ENCODE measurements at places on chromosomes 5 and 9.

- no peak for DNase-seq
These were observed 18.7 kb downstream of the GIN1 start for GRCh38 chr5:103101079-103101750.

DNA sequence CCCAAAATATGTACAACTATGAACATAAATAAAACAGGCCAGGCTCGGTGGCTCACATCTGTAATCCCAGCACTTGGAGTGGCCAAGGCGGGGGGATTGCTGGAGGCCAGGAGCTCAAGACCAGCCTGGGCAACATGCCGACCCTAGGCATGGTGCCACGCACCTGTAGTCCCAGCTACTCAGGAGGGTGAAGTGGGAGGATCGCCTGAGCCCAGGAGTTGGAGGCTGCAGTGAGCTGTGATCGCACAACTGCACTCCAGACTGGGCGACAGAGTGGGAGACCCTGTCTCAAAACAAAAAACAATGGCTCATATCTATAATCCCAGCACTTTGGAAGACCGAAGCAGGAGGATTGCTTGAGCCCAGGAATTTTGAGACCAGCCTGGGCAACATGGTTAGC lies 1.5 kb downstream of the HAUS6 start:
- no peak for DNase-seq

DNA sequence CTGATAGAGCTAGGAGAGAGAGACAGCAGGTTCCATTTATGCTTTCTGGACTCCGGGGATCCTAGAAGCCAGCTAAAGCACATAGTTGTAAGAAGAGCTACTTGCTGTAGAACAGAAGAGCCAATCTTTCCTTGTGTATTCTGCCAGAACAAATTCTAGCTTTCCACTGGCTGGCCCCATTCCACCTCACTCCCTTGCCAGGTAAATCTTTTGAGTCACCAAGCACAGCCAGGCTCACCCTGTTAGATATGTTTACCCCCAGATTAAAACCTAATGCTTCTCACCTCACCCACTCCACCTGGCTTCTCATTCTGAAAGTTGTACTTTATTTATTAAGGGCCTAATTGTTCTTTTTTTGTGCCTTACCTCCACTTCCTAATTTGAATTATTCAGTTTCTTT lies 48.9 kb upstream of the CHD1 start:
- no peak for DNase-seq

DNA sequence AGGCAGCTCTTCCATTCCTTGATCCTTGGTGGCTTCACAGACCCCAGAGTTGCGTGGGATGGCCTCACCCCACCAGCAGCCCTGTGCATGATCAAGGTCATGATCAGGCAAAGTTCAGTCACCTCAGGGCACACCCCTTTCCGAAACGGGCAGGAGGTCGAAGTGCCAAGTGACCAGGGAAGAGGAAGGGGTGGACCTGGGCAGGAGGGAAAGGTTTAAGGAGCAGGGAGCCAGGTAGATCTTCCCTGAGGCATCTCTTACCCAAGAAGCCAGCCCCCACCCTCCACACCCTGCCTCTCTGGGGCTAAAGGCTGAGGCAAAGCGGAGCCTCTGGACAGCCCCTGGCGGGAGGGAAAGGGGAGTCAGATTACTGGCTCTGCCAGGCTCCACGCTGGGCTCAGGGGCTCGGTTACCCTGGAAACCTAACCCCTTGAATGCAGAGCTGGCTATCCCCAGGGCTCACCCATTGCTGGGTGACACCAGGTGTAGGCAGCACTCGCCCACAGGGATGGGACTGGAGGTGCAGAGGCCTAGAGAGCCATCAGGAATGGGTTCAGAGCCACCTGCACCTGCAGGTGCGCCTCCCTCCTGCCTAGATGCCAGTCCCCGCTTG lies 3.6 kb downstream of the MGAT4B start:
- no peak for DNase-seq

DNA sequence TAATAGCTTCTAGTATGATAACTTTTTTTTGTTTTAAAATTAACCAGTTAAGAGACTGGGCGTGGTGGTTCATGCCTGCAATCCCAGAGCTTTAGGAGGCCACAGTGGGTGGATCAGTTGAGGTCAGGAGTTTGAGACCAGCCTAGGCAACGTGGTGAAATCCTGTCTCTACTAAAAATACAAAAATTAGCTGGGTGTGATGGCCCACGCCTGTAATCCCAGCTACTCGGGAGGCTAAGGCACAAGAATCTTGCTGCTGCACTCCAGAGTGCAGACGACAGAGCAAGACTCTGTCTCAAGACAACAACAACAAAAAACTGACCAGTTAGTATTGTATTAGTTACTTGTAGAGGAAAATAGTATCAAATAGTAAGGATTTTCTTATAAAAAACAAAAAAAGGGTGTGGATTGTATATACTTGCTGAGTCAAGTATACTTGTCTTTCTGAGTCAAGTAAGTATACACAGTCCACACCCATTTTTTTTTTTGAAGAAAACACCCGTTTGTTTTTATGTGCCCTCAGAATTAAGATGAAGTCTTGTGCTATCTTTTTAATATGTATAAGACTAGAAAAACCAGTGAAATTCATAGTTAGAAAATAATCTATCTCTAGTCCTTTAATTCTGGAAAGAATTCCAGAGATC lies 25.3 kb downstream of the UBAP1 start:
- DNase-seq = no peak

GRCh38 chr5:31952067-31952466 lies 222.1 kb downstream of the GOLPH3 start:
- no peak for DNase-seq

- peak; percentile 58 for DNase-seq
These were observed 427 bp downstream of the SERINC5 start for GRCh38 chr5:80255431-80255810.

DNA sequence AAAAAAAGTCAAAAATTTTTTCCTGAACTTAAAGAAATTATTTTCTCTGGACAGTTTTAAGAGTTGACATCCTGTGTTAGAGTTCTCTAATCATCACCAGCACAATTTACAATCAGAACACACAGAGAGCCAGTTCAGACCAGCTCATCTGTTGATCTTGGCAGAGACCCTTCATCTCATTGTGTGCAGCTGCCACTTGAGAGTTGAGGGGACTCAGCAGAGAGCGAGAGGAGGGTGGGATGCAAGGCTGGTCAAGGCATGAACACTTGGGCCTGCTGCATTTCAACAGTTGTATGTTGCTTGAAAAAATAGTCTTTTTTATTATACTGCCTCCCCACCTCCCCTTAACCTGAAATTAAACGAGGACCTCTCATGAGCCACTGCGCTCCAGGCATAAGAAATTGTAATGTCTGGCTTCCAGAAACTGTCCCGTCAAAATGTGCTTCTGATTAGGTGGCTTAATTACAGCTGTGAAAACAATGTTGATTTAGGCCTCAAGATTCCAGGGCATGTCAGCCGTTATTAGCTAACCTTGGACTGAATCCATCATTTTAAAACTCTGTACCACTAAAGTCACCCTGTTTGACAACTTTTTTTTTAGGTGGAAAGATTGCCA lies 383.6 kb downstream of the CCDC171 start:
- no peak for DNase-seq

DNA sequence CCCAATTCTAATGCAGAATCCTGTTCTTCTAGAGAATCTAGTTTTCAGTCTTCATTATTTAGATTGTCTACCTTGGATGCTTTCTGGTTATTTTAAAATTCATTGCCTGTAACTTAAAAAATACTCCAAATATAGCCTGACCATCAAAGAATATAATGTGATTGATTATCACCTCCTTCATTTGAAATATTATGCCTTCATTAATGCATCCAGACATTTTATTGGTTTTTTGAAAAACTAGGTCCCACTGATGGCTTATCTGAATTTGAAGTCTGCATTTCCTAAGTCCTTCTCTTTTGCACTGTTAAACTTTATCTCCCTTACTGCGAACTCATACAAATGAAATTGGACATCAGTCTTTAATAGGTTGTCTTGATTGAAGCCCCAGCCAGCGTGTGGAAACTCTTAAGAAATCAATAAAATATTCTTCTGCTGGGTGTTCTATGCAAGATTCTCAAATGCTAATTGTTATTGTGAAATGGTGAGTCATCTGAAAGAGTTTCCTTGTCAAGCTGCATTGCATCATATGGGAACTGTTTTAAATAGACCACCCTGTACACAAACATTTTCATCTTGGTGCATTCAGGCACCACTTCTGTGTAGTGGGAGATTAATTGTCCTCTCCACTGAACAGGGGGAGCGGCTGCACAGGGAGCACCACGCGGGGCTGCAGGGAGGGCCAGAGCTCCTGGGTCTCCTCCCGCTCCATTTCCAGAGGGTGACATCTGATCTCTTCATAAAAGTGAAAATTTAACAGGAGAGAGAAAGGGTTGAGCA lies 92.3 kb upstream of the FANCC start:
- DNase-seq = no peak

- no peak for DNase-seq
These were observed 33.7 kb upstream of the PWWP2A start for GRCh38 chr5:160152901-160153300.

DNA sequence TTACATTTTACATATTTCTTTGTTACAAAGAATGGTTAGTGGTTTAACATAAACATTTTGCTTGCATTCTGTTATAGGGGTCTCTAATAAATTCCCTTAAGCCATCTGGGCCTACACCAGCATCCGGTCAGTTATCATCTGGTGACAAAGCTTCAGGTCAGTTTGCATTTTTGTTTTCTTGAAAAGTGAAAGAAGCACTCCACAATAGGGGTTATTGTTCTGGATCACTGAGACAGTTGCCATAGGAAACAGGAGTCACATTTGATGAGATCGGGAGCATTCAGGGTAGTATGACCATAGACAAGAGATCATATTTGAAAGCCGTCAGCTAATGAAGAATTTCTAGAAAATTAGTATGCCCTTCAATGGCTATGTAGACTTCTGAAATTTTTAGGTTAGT lies 63.6 kb downstream of the NUP214 start:
- DNase-seq = no peak

DNA sequence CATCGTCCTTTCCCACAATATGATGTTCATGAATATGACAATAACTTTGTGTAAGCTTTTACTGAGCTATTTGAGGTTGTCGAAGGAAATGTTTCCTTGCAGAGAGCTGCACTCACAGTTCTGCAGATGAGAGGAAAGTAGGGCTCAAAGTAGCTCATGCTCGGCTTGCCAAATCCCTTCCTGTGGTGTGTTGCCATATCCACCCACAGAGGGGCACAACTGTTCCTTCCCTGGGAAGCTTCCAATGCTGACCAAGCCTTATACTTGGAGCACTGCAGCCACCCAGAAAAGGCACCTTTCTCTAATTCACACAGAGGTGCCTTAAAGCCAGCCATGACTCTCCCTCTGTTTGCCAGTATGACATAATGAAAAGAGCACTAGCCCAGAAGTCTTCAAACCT lies 390.3 kb downstream of the CAAP1 start:
- DNase-seq = no peak

DNA sequence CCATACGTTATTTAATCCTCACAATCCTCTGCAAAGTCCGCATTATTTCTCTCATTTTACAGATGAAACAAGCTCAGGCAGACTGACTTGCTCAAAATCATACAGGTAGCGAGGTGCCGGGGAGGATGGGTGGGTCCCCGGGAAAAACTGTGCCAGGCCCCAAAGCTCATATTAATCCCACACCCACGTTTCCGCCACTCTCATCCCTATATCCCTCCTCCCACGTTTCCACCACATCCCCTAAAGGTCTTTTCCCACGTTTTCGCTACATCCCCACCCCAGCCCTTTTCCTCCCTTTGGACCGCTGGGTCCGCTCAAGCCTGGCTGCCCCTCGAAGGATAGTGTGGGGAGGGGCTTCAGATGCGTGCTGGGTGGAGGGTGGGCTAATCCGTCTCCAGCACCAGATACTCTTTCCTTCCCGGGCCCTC lies 434 bp upstream of the FSD1L start:
- no peak for DNase-seq

DNA sequence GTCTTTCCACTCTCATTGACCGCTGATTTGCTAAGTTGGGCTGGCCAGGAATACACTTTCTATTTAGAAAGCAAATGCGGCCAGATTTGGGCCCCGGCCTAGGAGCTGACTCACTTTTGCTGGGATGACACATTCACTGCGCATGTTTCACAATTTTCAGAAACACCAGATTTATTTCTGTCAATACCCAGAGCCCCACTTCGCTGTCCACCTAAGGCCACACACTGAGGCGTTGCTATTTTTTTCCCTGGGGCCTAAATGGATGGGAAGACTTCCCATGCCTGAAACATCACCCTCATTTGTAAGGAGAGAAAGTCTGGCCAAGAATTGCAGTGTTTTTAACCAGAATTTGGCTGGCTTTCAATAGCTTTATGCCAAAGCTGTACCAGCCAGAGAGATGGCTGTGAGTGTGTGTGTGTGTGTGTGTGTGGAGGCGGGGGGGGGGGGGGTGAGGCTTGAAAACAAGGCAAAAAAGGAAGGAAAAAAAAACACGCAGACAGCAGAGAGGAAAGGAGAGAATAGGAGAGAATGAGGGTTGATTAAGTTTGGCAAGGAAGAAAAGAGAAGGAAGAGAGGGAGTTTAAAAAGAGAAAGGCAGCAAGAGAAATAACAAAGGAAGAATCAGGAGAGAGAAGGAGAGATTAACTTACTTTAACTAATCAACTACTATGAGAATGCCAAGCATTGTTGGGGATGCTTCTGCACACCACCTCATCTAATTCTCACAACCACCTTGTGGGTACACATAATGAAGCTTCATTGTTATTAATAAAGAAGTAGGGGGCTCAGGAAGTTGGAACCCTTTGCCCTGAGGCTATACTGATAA lies 261.4 kb upstream of the KLF4 start:
- peak; percentile 57 for DNase-seq

DNA sequence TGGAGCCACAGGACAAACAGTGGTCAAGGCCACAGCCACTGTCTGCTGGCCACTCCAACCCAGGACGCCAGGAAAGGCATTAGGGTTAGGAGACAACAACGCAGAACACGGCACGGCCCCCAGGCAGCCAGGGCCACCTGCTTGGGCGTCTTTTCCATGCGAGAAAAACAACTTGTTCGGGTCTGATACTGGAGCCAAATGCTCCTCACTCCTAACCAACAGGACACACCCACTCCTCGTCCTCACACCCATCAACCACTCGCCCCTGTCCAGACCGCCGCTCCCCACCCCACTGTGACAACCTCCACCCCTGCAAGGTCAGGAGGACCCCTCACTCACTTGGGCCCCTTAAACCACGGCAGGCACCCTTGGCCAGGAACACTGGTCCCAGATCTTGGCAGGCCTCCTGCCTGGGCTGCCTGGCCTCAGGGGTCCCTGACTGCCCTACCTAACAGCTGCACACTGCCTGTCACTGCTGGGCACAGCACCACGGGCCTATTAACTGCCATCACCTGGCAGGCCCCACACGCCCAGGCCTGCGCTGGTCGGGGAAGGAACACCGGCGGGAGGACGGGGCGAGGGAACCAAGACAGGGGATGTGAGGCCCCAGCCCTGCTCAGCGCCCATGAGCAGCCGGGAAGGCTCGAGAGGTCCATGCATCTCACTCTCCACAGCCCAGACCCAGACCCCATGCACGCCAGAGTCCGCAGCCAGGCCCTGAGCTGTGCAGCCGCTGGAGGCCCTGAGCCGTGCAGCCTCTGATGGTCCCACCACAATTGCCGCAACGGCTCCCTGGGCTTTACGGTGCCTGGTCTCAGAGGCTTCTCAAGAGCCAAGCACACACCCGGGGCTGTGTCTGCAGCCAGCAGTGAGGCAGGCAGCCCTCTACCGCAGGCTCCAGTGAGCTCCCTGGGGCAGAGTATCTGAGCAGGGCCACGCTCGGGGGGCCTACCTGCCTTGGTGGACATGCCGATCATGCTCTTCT lies 13.8 kb downstream of the CLPTM1L start:
- DNase-seq = no peak

All from caudate nucleus (tissue), 63 donors.